ENCODE measurements at places on chromosomes 7 and 10.
A peak's percentile ranks its signal among the peaks of the same experiment; 100 is the strongest.

DNA sequence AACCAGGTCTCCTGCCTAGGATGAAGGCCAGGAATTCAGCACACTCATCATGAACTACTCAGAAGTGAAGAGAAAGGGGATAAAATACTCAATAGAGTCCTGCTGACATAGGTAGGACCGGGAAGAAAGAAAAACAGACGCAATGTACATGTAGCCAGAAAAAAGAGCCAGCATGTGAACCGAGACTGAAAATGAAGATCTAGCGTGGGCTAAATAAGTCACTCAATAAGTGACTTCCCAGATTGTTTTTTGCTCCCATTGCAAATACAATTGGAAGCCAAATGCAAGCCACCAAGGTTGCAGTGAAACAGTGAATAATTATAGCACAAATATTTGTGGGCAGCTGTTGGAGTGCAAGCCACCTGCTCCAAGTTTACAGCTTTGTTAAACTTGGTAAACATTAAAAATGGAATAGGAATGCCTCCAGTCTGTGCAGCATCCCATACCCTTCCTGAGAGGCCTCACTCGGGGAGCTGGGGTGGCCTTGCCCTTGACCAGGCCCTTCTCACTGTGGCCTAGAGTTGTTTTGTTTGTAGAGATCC, 34.7 kb upstream of the HPS1 start:
- DNase-seq: no peak

GRCh38 chr7:147664541-147664940, 926.0 kb upstream of the C7orf33 start:
- DNase-seq: no peak

DNA sequence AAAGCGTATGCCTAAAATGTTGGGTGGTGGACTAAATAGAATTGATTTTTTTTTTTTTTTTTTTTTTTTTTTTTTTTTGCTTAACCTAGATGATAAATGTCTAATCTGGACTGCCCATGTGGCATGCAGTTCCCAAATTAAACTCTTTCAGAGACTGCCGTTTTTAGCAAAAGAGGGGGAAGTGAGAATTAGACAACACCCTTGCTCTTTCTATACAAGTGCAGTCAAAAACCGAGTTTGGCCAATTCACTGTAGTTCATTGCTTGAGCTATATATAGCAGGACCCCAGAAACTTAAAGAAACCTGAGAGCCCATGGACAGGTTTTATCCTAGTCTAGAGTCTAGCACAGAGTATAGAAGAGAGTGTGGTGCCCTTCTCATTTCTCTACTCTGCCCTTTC, 141.9 kb downstream of the GRM3 start:
- no peak for DNase-seq

GRCh38 chr10:49164559-49165188, 23.5 kb downstream of the TMEM273 start:
- DNase-seq: peak; percentile 54

DNA sequence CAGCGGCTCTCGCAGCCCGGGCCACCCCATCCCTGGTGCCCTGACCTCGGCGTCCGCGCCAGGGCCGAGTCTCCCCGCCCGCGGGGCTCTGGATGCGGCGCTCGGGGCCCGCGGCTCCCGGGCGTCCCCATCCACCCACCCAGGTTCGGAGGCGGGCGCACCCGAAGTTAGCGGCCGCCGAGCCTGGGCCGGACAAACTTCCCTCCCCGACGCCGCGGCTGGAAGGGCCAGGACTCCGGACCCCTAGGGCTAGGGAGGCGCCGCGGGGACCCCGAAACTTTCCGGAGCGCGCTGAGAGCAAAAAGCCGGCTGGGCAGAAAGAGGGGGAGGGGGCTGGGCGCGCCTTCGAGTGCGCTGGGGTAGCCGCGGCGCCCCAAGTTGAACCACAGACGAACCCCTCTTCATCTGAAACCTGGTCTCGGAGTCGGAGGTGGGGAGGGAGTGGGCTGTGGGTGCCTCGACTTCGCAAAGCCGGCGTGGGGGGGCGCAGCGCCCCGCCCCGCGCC, 3.7 kb upstream of the ELFN1 start:
- peak; percentile 26 for DNase-seq

GRCh38 chr7:44372560-44373417, 47.4 kb upstream of the CAMK2B start:
- DNase-seq: peak; percentile 41

- DNase-seq: no peak
Measured at GRCh38 chr7:31690935-31691334, 3.9 kb downstream of the PPP1R17 start.

DNA sequence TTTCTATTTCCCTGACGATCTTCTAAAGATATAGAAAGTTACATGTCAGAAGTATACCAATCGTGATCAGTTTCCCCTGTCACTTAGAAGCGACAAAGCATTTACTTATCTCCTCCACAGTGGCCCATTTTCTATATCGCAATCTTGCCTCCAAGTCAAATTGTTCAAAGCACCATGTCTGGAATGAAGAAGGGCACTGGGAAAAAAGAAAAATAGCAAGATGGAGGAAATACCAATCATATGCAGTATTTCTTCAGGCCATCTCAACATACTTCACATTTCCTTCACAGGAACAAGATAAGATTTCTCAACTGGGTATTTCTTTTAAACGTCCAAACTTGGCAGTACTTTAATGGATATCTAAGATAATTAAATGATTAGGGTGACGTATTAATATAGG, 63.3 kb upstream of the IL6 start:
- DNase-seq: peak; percentile 46

DNA sequence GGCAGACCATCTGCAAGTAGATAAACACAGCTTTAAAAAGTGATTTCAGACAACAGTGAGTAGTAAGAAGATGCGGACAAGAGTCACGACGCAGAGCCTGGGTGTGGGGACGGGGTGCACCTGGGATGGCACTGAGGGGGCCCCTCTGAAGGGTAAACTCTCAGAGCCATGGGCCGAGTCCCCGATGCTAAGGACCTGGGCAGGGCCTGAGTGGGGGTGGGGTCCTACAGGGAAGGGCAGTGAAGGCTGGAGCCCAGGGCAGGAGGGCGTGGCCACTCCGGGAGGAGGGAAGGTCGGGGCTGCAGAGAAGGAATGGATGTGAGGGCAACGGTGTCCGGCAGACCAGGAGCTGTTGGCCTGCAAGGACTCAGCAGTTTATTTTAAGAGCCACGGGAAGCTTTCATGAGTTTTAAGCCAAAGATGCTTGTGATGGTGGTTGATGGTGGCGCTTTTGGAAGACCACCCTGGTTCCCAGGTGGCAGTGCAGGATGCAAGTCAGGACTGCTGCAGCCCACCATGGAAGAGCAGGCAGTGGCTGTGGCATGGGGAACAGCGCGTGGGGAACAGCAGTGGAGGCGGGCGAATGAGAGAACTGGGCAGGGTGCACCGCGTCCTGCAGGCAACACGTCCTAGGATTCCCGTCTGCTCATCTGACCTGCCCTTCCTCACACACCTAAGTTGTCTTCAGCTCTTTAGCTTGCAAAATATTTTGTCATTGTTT, 296.8 kb downstream of the DNAJB6 start:
- DNase-seq: no peak

GRCh38 chr7:77330169-77330882, 85.8 kb downstream of the GSAP start:
- no peak for DNase-seq

GRCh38 chr7:28840592-28840995, 117.5 kb downstream of the TRIL start:
- DNase-seq: no peak

DNA sequence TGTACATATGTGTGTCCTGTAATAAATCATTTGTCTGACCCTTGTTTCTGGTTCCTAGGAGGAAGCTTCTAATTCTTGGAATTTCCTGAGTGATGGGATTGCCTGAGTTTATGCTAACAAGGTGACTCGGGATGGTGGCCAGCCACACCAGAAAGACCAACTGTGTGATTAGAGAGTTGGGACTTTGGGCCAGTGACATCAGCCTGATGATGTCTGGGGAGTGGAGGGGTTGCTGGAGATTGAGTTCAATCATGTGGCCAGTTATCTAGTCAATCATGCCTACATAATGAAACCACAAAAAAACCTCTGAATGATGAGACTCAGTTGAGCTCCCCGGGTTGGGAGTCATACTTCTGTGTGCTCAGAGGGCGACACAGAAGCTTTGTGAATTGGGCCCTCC, 23.5 kb upstream of the CARD11 start:
- no peak for DNase-seq

DNA sequence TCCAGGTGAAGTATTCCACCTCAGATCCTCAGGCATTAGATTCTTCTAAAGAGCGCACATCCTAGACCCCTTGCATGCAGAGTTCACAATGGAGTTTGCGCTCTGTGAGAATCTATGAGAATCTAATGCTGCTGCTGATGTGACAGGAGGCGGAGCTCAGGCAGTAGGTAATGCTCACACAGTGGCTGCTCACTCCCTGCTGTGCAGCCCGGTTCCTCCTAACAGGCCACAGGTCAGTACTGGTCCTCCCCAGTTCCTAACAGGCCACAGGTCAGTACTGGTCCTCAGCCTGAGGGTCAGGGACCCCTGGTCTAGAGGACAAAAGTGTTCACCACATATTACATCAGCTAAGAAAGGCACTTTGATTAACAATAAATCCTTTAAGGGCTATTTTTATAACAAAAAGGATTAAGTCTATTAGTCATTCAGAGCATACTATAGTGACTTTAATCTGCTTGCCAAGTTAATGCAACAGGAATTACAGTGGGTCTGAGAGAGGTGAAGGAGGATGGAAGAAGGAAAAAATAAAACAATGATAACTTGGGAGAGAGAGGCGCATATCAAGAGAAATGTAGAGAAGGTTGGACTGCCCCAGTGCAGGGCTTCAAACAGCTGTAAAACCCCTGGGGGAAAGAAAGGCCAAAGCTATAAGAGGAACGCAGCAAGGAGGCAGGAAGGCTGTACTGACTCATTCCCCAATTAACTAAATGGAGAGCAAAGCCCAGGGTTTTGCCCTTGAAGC, 49.2 kb downstream of the CUL2 start:
- DNase-seq: peak; percentile 71

- DNase-seq: peak; percentile 84
Measured at GRCh38 chr7:80330434-80330833, 181.4 kb downstream of the GNAT3 start.

DNA sequence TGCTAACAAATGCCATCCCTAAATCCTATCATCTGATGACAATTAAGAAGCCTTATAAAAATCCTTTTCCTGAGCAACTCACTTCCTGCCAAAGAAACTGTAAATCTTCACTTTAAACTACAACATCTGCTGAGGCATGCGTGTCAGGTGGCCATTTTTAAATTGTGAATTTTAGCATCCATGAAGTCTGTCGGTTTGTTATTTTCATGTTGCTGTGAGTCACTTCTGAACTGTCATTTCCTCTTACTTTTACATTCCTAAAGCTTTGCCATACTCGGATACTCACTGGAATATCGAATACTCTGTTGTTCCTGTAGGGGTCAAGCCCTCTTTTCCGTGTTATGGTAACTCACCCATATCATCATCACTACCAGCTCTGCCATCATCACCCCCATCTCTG, 34.3 kb upstream of the TMEM26 start:
- peak; percentile 43 for DNase-seq

DNA sequence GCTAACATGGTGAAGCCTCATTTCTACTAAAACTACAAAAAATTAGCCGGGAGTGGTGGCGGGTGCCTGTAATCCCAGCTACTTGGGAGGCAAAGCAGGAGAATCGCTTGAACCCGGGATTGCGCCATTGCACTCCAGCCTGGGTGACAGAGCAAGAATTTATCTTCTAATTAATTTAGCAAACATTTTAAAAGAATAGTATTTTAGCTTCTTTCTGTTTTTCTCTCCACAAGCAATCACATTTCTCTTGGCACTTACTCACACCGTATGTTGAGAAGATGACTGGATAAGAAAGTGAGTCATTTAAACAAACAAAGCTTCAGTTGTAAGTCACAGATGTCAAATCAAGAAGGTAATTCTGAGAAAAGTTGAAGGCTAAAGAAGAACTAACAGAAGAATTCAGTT, 264.0 kb downstream of the ARL4A start:
- DNase-seq: peak; percentile 62

DNA sequence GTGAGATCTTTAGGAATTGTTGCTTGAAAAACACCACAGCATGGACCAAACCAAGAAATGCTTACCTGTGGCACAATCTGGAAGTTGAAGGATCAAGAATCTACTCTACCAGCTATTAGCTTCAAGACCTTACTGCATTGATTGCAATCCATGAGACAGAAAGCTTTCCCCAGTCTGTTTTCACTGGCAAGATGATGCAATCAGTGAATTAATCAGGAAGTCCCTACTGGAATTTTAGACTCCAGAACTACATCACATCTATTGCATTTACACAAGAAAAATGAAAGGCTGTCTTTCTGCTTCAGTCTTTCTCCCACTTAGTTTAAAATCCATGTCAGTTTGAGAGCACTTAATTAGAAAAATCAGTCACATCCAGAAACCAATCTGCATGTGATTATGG, 191.7 kb downstream of the TFEC start:
- DNase-seq: peak; percentile 65
